ENCODE measurements at places on chromosomes 4 and X.
A peak's percentile ranks its signal among the peaks of the same experiment; 100 is the strongest.

DNA sequence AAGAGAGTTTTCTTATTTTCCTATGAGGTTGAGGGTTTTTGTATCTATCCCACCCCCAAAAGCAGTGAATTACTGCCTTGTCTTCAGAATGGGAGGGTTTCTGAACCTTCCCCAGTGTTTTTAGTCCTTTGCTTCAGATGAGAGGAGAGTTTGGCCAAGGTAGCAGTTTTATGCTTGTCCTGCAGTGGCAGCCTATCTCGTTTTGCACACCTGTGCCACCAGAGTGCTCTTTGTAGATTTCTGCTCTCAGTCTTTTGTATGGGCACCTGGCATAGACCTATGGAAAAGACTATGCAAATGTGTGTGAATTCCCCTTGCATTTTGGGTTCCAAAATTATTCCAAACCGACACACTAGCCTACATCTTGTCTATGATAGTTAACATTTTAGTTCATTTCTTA lies 5.8 kb downstream of the TBC1D19 start:
- no peak for DNase-seq

DNA sequence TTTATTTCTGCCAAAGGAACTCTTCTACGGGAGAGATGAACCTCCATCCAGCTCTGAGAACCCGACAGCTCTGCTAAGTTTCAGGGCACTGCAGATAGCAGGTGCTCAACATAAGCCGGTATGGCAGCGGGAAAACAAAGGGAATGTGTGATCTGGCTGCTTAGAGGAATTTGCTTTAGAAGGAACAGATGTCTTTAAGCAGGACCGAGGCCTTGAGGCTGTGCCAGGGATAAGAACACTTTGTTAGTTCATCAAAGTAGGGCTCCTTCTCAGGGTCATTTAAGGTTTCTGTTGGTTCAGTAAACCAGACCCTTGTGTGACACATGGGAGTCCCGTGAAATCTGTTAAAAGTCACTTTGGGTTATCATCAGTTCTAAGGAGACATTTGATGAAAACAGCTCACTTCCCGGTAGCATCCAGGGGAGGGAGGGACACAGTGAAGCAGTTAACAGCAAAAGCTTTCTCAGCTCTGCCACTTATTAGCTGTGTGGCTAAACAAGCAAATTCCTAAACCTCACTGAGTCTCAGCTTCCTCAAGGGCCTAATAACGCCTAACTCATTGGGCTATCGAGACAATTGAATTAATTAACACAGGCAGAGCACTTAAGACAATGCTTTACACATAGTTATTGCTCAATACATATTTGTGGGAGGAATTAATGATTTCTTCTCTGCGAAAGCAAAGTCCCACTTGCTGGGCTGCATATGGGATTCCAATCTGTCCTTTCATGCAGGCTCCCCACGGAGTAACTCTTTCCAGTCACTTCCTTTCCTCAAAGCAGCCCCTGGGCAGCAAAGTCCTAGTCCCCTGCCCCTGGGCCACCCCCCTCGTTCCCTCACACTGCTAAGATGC lies 2.9 kb upstream of the FTSJ1 start:
- DNase-seq, result no peak

- DNase-seq, result no peak
These were observed 176.4 kb downstream of the SNCA start for GRCh38 chr4:89660444-89661172.

GRCh38 chr4:177400030-177400429 lies 42.2 kb downstream of the AGA start:
- DNase-seq, result no peak

DNA sequence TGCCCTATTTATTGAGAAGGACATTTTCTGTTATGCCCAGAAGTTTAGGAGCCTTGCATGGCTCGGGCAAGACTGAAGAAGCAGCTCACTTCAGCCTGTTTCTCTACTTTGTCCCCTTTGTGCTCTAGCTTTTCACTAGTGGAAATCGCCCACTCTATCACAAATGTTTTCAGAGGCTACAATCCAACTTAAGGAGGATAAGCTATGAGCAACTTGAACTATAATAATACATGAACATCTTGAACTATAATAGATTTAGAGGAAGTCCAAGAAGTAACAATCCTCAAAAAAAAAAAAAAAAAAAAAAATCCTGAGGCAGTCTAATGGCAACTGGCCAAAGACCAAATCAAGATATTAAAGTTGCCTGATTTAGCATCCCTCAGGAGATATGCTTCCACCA lies 452.3 kb downstream of the IL1RAPL1 start:
- DNase-seq, result no peak

- no peak for DNase-seq
These were observed 128.4 kb downstream of the SH3RF1 start for GRCh38 chr4:169142391-169142790.

- no peak for DNase-seq
These were observed 33.0 kb downstream of the MOB1B start for GRCh38 chr4:70935038-70935695.

DNA sequence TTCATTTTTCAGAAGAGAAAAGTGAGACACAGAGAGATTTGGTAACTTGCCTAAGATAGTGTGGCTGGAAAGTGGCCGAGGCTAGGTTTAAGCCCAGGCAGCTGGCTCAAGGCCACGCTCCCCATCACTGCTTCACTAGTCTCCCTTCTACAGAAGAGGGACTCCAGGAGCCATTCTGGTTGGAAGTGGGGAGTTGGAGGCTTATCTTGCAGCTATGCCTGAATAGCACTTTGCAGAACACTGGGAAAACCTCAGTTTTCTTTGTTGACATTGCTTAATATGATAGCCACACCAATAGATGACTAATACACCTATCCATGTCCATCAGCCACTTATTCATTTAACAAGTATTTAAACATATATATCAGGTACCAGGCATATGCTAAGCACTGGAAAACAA lies 18.5 kb downstream of the LRRC66 start:
- no peak for DNase-seq

DNA sequence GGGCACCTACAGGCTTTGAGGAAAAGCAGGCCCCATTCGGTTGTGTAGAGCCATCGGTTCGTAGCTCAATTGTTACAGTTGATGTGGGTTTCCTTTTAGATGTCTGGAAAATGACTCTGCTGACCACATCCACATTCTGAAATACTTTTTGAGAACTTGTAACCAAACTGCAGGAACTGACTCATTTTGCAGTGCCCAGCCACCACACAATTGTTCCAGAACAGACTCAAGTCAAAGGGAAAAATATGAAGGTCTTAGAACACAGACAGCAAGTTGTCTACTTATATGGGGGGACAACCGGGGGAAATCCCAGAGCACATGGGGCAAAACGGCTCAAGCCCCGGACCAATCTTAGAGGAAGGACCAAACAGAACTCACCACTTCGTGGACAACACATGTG lies 557.6 kb upstream of the DIPK2B start:
- DNase-seq, result peak; percentile 87

GRCh38 chr4:160141206-160141605 lies 1038.3 kb downstream of the RAPGEF2 start:
- DNase-seq, result no peak

DNA sequence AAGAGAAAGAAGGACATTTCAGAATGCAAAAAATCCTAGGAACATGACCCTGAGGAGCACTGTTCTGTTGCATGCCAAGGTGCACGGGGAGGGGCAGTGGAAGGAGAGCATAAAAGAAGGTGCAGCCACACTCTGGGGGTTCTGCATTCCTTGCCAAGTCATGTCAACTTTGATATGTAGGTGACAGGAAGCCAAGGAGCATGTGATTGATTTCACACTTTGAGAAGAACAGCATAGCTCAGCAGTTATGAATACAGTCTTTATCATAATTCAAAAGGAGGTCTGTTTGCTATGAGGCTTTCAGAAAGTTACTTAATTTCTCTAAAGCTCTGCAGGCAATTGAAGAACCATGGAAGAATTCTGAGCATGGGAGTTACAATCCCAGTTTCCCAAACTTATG lies 50.6 kb downstream of the SCFD2 start:
- DNase-seq, result no peak

GRCh38 chrX:74446876-74447275 lies 25.6 kb downstream of the SLC16A2 start:
- DNase-seq, result no peak

DNA sequence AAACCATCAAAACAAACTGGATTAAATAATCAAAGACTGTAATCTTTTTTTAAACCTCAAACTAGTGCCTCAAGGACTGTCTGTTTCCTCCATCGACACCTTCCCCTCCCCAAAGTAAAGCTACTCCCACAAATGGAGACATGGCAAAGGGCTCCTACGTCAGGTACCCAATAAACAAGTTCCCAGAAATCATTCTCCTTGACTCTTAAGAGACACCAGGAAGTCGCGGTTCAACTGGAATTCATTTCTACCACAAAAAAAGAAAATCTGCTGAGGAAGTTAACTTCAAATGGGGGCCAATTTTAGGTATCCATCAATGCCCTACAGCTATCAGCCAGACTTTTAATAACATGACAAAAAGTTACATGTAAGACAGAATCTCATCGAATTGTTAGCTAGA lies 2.5 kb downstream of the RPS4X start:
- DNase-seq, result no peak

DNA sequence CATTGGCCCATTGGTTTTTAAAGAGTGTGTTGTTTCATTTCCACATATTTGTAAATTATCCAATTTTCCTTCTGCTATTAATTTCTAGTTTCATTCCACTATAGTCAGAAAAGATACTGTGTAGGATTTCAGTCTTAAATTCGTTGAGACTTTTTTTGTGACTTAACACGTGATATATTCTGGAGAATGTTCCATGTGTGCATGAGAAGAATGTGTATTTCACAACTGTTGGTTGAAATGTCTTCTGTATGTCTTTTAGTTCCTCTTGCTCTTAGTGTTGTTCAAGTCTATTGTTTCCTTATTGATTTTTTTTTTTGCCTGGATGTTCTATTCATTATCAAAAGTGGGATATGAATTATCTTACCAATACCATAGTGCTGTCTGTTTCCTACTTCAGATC lies 606.9 kb downstream of the RPA4 start:
- no peak for DNase-seq

GRCh38 chr4:185702147-185702663 lies 109.8 kb downstream of the SORBS2 start:
- no peak for DNase-seq

DNA sequence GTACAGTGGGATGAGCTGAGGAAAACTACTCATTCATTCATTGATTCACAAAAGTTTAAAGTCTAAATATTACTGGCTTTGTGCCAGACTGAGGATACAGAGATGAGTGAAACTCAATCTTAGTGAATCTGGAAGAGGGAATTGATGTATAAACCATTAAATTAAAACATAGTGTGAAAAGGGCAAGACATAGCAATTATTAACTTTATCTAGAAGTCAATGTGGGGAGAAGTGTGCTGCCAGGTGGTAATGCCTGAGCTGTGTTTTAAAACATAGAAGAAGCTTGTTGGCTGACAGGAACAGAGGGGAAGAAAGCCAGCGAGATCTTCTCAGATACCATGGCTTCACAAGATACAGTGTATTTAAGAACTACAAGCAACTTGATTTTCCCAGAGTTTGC lies 153.4 kb downstream of the BMPR1B start:
- DNase-seq, result no peak

- DNase-seq, result no peak
These were observed 753.8 kb upstream of the PCDH7 start for GRCh38 chr4:29966386-29966785.
